NCI-H1048 (cell line): ENCODE measurements at places on chromosomes 2 and 18.
A peak's percentile ranks its signal among the peaks of the same experiment; 100 is the strongest.

GRCh38 chr2:158179660-158180059, 78.0 kb downstream of the UPP2 start:
- DNase-seq = no peak

- no peak for DNase-seq
Measured at GRCh38 chr18:7754258-7754657, 187.1 kb downstream of the PTPRM start.

GRCh38 chr18:49061991-49062831, 111.4 kb upstream of the SMAD7 start:
- DNase-seq = no peak

DNA sequence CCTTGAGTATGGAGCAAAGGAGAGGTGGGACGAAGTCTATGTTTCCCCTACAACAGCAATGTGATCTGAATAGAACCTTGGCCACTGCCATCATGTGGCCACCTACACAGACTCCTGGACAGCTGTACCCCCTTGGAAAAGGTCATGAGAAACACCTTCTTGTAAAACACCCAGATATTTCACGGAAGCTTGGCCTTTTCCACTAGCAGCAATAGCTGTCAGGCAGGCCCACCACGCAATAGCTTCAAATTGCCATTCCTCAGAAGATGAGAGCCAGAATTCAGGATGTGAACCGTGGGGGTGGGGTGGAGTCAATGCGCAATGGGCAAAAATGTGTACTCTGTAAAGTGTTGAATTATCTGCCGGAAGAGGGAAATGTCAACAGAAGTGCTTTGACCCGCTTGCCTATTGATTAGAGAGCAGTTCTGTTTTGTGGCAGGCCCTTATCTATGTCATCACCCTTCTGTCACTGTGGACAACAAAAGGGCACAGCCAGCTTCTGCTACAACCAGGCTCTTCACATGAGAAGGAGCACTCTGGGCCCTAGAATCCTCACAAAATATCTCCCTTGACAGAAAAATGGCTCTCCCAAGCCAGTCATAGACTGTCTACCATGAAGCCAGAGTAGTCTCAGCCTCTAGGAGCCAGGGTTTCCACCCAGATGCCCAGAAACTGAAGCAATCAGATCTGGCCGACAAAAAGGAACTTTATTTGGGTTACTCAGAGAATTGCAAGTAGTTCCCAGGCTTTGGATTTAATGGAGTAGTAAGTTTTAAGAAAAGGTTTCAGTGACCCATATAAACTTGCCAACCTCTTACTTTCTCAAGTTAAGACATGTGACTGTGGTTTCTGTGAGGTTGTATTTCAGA, 9.5 kb downstream of the INPP1 start:
- DNase-seq = no peak

DNA sequence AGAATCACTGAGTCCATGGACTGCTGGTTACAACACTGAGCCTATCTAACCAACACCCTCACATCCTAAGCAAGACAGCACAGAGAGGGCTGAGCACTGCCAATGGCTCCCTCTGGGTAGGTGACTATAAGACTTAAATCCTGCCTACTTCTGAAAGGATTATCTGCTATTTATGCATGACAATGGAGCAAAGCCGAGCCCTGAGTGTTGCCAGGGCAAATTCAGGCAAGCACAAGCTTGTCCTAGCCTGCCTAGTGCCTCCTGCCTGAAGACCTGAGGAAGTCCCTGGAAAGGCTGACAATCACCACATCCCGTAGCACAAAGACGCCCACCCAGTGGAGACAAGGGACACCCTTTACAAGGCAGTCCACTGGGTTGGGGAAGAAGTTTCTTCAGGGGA, 129.7 kb downstream of the OSR1 start:
- no peak for DNase-seq

- DNase-seq = no peak
Measured at GRCh38 chr2:174439950-174440349, 44.4 kb downstream of the SCRN3 start.

DNA sequence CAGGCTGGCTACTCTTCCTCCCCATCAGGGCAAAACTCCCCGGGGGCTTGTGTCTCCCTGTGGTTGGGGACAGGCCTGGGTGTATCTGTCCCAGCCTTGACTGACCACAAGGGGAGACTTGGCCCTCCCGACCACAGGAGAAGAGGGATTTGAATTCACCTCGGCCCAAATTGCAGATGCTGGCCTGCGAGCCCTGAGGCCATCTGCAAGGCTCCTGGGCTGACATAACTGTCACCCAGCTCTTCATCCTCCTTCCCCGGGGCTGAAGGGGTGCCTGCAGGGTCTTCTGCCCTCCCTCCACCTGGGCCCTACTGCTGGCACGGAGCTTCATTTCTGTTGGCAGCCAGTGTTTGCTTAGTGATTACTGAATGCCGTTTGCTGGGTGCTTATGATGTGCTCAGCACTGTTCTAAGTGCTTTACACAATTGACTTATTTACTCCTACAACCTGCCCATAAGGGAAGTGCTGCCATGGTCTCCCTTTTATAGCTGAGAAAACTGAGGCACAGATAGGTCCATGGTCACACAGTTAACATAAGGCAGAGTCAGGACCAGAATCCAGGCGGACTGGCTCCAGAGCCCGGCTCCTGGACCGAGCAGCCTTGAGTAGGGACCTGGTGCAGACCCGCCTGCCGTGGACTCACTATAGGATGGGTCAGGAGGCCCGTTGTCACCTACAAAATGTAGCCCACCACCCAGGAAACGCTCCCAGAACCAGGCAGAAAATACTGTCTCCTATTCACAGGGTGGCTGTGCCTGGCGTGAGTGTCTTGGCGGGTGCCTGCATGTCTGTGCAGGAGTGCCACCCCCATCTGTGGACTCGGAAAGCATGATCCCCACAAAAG, 18.9 kb downstream of the STEAP3 start:
- no peak for DNase-seq

GRCh38 chr18:79697976-79698375, 18.4 kb downstream of the CTDP1 start:
- no peak for DNase-seq

- no peak for DNase-seq
Measured at GRCh38 chr2:221268631-221269030, 303.5 kb downstream of the EPHA4 start.

- DNase-seq = no peak
Measured at GRCh38 chr18:76425146-76426131, 69.6 kb downstream of the ZNF516 start.

DNA sequence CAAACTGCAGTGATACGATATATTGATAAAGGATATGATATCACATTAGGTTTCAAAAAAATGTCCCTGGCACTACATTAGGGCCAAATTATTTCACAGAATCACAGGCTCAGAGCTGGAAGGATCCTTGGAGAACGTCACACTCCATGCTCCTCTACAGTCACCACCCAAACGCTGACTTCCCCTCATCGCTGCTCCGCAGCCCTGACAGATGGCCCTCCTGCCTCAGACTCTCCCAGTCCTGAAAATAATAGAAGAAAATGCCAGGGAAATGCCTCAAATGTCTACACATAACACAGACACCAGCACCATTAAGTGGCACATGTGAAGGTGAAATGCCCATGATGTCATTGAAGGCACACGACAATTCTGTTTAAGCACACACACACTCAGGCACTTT, 72.0 kb downstream of the ZNF521 start:
- no peak for DNase-seq

DNA sequence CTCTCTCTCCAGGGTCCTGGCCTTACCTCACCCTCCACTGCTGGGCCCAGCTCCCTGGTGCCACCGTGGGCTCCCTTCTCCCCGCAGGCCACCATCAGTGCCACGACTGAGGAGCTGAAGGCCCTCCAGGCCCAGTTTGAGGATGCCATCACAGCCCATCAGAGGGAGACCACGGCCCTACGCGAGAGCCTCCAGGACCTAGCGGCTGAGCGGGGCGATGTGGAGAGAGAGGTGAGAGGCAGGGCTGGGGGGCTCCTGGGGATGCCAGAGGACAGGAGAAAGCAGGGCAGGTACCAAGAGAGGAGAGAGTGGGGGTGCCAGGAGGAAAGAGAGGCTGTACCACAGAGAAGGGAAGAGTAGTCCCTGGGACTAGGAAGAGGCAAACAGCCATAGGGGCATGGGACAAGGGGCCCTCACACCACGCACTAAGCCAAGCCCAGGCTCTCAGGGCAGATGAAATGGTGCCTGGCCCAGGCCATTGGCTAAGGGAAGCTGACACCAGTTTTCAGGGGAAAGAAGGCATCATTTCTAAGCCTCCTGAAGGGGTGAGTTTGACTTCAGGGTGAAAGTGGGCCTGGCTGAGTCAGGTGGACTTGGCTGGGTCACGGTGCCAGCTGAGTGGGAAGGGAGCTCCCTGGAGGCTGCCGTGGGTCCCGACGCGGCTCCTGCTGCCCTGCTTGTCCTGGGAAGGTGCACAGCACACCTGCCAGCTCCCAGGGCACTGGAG, 39.0 kb upstream of the SNED1 start:
- DNase-seq = no peak

DNA sequence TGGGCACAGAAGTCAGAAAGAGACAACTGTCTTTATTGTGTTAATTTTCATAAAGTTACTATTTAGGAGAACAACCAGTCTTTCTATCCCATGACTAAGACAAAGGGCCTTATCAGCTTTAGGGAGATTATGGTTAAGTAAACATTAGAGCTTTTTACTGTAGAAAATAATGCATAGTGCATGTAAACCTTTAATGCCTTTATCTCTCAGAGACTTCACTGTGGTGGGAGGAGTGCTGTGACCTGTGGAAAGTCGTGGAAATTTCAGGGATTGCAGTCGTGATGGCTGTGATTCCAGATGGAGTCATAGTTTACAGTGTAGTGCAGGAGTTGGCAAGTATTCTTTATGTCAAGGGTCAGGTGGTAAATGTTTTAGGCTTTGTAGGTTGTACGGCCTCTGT, 15.8 kb downstream of the ZNF236 start:
- no peak for DNase-seq

DNA sequence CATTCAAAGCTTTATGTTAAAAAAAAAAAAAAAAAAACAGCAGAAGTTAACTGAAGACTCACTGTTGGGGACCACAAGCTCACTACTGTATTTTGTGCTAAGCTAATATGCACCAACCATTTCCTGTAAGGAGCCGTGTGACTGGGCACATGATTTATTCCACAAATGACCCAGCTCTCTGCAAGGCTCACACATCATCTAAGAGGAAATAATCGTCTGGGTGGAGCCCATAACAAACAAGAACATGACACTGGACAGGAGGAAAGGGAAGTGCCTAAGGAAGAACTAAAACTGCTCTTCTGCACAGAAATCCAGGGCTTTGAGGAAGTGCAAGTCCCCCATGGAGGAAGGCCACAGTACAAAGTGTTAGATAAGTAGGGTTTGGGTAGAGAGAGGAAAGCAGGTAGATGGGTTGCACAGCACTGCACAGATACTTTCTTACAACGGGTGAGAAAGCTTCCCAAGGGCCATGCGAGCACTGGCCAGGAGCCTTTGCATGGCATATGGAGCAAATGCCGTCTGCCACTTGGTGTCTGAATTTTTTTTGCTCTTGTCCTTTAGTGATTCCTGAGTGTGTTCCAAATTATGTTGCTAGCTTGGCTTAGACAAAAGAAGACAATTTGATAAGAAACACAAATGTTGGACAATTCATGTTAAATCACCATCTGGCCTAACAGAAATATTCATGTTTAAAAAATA, 24.4 kb downstream of the NFE2L2 start:
- DNase-seq = no peak

GRCh38 chr2:184041077-184041476, 557.3 kb upstream of the ZNF804A start:
- DNase-seq = no peak

DNA sequence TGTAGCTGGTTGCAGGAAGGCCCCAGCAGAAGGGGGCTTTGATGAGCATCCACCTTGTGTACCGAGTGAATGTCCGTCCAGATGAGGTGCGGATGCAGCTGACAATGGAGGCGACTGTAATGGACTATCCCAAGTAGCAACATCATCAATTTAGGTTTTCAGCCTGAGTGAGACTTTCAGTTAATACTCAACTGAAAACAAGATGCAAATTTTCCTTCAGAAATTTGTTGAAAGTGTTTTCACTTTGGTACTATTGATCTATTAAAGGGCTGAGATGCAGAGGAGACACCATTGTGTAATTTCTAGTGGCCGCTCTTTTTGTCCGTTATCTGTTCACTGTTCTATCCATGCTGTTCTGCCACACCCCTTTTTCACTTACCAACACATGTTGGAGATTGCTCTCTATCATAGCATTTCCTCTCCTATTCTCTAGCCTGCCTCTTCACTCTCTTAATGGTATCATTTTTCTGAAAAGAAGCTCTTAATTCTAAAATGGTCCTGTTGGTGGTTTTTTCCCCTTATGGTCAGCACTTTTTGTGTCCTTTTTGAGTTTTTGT, 12.0 kb upstream of the CASP8 start:
- no peak for DNase-seq

GRCh38 chr2:170408461-170409163, 230.7 kb downstream of the MYO3B start:
- no peak for DNase-seq

DNA sequence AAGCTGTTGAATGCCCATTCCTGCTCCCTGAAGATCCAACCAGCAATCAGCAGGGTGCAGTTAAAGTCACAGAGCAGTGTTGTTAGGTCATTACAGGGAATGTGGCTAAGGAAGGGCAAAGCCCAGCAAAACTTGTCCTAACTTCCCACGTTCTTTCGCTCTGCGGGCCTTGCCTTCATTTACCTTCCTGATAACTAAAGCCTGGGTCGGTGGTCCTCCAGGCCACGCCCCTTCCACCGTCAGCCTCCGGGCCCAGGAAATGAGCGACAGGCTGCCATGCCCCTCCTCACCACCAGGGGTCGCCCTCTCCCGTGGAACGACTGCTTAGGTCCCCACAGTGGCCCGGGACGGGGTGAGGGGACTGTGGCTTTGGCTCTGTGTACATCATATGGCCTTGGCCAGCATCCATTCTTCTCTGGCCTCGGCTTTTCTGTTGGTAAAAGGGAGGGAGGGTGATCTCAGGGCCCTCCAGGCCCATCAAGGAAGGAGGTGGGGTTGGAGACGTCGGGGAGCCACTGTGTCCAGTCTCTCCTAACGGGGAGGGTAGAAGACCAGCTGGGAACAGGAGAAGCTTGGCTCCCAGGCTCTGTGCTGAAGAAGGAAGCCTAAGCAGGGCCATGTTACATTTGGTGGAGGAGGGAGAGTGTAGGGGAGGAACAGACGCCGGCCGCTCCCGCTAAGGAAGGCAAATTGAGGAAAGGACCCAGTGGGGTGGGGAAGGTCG, 2.2 kb downstream of the SH2D6 start:
- peak; percentile 30 for DNase-seq

DNA sequence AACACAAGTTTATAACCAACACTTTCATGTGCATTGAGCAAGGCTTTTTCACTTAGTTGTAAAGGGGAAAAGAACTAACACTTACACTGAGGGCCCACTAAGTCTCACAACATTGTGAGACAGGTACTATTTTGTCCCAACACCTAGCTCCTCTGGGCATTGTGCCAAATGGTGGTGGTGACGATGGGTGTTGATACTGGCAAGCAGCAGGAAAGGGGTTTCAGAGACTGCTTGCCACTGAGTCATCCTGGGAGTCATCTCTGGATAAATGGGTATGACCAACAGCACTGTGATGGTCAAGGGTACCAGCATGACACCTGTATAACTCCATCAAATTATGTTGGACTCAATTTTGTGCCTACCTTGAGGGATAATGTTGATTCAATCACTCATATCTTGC, 138.8 kb upstream of the ITGA6 start:
- DNase-seq = no peak
